ENCODE measurements at places on chromosomes 1 and 21.

- DNase-seq = no peak
These were observed 3.8 kb downstream of the AGRN start for GRCh38 chr1:1023700-1024099.

GRCh38 chr1:110060034-110060661 lies 10.3 kb downstream of the ALX3 start:
- peak; percentile 40 for DNase-seq

GRCh38 chr21:46025113-46025770 lies 43.7 kb downstream of the COL6A1 start:
- DNase-seq = no peak

- no peak for DNase-seq
These were observed 86.7 kb downstream of the PROX1 start for GRCh38 chr1:214074477-214074876.

DNA sequence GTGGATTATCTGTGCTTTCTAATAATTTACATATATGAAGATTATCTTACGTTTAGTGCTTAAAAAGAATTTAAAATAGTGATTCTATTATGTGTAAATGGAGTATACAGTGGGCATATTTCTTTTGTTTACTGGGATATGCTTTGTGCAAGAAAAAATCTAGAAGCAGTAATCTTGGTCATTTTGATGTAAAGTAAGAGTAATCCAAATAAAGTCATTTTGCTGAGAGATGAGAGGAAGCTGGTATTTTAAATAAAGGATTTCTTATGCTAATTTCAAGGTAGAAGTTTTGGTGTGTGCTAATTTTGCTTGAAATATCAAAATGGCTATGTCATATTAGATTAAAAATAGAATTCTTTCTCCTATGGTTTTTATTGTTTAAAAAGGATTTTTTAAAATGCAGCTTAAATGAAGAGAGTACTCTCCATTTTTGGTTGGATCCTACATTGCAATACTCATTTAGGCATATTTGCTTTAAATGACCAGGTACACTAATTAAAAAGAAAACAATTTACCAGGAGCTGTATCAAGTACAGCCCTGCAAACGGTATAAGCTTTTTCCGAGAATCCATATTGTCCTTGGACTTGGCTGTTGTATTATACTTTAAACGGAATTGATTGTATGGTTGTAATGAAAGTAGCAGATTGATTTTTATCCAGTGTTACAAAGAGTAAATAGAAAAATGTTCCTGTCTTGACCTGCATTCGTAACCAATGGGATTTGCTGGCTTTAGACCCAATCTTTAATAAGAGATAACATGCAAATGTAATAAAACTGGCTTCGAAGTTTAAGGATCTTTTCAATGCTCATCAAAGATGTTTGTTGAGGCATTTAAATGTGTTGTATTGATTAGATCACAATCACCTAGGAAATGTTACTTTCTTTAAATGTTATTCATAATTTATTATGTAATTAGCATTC lies 574.7 kb downstream of the USP25 start:
- no peak for DNase-seq

Measured in stimulated activated CD8-positive, alpha-beta memory T cell treated with anti-CD3 and anti-CD28 coated beads, Interleukin-2, amount 100 ng/mL, for 1 hour (primary cell).